Erythroblast (primary cell): ENCODE measurements at places on chromosomes 12 and 14.

DNA sequence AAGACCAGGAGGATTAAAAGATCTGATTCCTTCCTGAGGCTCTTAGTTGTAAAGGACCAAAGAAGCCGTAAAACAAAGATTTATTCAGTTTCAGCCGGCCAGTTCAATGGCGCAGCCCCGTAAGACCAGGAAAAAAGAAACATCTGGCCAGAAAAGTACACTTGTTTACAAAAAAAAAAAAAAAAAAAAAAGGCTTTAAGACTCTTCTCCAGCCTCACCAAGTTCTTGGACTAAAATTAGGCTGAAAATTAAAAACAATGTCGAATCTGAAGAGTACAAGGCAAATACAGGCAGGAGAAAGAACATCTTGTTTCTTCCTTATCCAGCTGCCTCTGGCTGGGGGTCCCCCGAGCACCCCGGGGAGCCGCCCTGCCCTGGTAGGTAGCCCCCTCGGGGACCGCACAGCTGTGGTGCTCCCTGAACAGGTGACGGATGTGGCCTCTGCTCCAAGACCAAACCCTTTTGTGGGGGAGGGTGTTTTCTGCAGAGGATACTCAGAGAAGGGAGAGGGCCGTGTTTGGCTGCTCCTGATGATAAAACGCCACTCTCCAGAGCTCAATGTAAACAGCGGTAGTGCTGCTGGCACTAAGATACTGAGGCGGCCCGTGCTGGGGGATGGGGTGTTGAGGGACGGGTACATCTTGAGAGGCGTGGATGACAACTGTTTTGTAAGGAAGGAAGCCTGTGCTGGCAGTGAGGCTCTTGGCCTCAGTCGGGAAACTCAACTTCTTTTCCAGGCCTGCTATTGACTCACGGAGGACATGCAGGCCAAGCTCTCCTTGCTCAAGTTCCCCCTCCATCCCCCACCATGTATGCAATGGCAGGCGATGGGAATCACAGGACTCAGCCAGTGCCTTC is 201.0 kb upstream of the DIO3 start:
- DNase-seq, result no peak

DNA sequence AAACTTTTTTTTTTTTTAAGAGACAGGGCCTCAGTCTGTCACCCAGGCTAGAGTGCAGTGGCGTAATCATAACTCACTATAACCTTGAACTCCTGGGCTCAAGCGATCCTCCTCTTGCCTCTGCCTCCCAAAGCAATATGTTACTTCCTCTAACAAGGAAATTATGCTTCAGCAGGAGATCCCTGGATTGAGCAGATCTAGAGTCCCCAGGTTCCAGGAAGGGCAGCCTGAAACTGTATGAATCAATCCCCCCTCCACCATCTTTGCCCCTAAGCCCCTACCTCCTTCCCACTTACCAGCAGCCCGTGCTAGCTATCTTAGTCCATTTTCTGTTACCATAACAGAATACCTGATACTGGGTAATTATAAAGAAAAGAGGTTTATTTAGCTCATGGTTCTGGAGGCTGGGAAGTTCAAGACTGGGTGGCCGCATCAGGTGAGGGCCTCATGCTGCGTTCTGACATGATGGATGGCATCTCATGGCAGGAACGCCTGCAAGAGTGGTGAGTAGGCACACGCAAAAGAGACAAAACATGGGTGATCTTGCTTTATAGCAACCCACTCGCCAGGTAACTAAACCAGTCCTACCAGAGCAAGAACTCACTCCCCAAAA is 5.0 kb downstream of the TAMALIN start:
- no peak for DNase-seq

DNA sequence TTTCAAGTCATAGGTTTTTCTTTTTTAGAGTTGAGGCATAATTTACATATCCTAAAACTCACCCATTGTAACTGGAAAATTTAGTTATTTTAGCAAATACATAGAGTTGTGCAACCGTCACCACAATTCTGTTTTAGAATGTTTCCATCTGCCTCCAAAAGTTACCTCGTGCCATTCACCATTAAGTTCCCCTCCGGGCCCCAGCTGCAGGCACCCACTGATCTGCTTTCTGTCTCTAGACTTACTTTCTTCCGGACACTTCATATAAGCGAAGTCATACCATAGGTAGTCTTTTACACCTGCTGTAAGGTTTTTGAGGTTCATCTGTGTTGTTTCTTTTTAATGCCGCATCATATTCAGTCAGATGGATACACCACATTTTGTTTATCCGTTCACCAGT is 28.7 kb downstream of the PPP2R5C start:
- DNase-seq, result no peak

DNA sequence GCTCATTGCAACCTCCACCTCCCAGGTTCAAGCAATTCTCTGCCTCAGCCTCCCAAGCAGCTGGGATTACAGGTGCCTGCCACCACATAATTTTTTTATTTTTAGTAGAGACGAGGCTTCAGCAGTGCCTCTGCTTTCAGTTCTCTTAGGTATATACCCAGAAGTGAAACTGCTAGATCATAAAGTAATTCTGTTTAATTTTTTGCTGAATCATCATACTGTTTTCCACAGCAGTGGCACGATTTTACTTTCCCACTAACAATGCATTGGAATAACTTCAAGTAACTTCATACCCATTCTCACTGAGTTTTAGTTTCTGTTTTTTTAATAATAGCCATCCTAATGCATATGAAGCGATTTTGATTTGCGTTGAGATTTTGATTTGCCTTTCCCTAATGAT is 148.0 kb upstream of the G2E3 start:
- DNase-seq, result no peak

DNA sequence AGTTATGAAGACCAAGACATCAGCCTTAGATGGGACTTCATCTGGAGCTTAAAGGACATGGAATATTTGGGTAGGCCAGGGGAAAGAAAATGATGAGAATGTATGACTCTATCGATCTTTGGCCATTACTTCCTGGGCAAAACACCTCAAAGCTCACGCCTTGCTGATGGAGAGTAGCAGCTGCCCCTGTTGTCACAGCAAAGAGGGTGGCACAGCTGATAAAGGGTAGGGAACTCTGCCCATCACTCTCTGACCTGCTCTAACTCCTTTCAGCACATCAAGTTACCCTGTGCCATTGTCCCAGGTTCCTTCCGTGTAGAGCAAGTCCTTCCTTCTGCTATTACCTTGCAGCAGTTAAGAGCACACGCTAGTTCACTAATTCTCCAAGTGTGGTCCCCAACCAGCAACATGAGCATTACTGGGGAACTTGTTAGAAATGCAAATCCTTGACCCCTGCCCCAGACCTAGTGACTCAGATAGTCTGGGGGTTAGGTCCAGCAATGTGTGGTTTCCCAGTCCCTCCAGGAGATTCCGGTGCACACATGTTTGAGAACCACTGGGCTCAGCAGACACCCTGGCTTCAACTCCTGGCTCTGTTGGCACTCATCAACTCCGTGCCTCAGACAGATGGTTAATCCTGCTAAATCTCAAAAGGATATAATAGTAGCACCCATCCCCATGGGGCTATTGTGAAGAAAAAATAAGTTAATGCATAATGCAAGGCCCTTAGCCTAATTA is 93.7 kb upstream of the EEA1 start:
- no peak for DNase-seq

DNA sequence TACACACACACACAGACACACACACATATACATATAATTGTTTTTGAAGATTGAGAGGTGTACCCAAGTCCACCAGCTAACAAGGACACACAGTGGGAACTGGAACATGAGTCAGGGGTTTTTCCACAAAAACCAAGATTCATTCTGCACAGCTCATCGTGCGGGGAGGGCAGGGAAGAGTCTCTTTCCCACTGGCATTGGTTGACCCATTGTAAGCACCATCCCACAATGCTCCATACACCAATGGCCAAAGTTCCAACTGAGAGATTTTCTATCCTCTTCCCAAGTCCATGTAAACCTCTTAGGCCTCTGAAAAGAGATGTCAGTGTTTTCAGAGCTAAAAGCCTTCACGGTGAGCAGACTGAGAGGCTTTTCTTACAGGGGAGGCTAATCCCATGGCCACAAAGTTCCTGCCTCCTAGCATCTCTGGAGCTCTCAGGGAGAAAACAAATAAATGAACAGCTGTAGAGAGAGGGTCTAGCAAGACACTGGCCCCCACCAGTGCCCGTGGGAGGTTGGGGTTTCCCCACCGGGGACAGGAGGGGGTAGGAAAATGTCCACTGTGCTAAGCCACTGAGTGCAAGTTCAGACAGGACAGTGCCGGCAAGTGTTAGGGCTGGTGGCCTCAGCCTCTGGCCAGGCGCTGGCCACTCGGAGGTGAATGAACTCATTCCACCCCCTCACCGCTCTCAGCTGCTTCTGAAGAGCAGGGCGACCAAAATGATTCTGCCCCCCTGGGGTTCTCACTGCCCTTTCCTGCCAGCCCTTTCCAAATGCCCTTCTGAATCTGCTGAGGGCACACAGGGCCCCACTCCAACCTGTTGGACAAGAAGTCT is 21.5 kb upstream of the TC2N start:
- no peak for DNase-seq

GRCh38 chr14:34348592-34348991 is 113.4 kb downstream of the SPTSSA start:
- peak; percentile 41 for DNase-seq

DNA sequence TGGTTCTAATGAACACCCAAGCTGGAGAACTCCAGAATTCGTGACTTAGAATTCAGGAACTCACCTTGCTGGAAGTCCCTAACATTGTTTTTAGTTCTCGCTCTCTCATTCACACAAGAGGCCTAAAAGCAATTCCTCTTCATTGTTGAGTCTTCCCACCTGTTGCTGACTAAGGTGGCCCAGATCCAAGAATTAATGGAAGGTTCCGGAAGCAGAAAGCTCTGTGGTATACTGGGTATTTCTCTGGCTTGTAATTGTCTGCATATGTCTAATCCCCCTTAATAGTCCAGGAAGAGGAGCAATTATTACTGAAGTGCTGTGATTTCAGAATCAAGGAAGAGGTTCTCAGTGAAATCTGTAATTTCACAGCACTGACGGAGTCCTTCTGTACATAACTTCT is 31.4 kb downstream of the TMEM233 start:
- no peak for DNase-seq

- DNase-seq, result no peak
Measured at GRCh38 chr14:64060199-64060545, 207.4 kb downstream of the SYNE2 start.

DNA sequence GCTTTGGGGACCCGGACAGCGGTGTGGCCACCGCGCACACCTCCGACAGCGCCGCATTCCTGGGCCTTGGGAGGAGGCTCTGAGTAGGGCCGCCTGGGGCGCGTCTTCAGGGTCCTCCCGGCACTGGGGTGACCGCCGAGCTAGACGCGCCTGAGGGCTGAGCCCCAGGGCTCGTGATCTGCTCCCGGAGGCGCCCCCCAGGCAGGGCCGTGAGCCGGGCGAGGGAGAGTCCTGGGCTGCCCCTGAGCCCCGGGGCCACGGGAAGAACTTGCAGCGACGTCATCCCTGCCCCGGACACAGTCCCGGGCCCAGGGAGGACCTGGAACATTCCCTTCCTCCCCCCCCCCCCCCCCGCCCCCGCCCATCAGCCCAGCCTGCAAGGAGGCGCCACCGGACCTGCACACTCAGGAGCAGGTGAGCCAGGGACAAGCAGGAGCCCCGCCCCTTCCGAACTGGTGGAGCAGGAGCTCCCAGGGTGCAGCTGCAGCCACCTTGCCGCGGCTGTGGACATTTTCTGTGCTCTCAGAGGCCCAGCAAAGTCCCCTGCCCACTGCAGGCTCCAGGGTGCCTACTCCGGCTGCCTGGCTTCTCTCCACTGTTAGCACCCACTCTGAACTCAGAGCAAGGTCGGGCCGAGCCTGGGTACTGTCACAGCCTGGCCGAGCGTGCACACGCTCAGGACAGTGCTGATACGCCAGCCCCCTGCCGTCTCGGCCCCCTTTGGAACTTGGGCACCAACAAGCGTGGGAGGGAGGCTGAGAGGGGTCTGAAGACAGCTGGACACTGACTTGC is 50.7 kb downstream of the A2M start:
- DNase-seq, result no peak

DNA sequence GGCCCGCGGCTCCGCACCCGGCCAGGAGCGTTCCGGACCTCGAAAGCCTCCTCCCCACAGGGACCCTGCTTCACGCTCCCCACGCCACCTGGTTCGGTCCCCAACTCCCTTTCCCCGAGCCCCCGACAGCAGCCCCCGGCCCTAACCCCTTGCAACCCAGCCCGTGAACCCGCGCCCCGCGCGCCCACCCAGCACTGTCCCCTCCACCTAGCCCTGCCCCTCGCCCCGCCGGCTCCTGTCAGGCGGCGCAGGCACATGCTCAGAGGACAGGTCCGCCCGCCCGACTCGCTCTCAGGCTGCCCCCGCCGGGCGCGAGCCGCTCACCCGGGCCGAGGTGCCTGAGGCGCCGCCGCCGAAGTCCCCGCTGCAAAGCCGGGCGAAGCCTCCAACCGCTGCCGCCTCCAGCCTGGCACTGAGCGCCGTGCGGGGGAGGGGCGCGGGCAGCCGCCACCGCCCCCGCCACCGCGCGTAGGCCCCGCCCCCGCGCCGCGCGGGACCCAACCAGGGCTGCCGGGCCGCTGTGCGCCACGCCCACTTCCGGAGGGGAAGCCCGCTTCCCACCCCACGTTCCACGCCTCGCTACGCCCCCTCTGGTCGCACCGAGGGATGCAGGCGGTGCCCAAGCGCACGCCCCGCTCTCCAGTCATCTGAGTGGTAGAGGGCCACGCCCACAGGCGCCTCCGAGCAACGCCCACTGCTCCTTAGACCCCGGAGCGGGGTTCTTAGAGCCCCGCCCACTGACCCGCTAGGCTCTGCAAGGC is at the start of gene CORO1C:
Gene CORO1C, minus strand, starts transcription at position 414 of the 761 bp plus-strand sequence. CDS start 30,200 bp downstream, outside the sequence.
- DNase-seq, result peak; percentile 97

DNA sequence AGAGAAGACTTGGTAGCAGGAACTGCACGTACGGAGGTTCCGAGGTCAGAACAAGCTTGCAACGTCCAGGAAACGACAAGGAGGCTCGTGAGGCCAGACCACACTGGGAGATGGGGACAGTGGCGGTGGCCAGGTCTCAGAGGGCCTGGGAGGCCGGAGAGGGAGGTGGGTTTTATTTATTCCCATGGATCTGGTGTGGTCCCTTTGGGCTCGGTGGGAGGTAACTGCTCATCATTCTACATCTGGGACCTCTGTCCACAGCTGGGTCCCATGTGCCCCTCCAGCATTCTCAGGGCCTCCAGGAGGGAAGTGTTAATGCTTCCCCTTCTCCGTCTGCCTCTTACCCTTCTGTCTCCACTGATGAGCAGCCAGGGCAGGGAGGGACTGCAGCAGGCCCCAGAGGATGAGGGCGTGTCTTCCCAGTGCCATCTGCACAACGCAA is 35.7 kb upstream of the NCOR2 start:
- DNase-seq, result no peak

DNA sequence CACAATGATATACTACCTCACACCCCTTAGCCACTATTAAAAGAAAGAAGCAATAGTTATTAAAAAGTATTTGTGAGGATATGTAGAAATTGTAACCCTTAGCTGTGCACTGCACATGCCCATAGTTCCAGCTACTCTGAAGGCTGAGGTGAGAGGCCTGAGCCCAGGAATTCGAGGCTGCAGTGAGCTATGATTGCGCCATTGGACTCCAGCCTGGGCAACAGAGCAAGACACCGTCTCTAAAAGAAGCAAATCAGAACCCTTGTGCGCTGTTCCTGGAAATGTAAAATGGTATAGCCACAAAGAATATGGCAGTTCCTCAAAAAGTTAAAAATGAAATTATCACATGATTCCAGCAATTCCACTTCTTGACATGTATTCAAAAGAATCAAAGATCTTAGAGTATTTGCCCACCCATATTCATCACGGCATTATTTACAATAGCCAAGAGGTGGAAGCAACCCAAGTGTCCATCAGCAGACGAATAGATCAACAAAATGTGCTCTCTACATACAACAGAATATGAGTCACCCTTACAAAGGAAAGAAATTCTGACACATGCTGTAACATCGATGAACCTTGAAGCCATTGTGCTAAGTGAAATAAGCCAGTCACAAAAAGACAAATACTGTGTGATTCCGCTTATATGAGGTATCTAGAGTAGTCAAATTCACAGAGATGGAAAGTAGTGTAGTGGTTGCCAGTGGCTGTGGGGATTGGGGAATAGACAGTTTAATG is 23.7 kb upstream of the YLPM1 start:
- DNase-seq, result no peak
